ENCODE measurements at places on chromosomes 3 and 15.
A peak's percentile ranks its signal among the peaks of the same experiment; 100 is the strongest.

GRCh38 chr3:147616998-147617619, 207.9 kb downstream of the ZIC1 start:
- DNase-seq: peak; percentile 15

DNA sequence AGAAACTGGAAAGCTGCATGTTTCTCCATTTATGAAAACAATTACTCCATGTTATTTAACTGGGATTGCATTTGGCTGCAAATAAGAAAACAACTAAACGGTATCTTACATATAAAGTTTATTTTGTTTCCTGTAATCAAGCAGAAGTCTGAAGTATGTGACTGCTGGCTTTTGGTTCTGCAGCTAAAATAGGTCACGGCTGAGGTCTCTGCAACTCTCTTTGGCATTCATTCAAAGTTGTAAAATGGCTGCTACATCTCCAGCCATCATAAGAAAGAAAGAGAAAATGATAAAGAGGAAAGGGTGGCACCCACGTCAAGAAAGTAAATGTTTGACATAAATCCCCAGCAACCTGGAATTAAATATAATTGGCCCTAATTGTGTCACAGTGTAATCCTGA, 406.1 kb downstream of the TBC1D5 start:
- no peak for DNase-seq

GRCh38 chr15:89781891-89782618, 5.9 kb downstream of the MESP2 start:
- DNase-seq: no peak

GRCh38 chr3:128004661-128005060, 47.6 kb upstream of the SEC61A1 start:
- no peak for DNase-seq

- no peak for DNase-seq
Measured at GRCh38 chr3:14459787-14460186, 57.4 kb downstream of the SLC6A6 start.

DNA sequence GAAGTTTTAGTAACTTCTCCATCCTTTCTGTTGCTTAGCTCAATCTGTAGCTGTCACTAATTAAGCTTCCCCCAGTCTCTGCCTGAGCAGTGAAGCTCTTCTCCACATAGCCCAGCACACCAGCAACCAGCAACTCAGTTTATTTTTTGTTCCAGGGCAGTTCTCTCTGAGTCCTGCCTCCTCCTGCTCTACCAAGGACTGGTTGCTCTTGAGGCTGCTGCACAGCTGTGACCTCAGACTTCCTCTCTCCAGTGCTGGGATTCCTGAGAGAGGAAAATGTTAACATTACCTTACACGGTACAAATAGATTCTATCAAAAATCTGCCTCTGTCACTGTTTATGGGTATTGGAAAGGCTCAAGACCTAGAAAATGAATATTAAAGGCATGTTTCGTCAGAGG, 294.7 kb downstream of the OXSM start:
- no peak for DNase-seq

GRCh38 chr3:69588170-69588569, 151.1 kb upstream of the MITF start:
- no peak for DNase-seq

- DNase-seq: no peak
Measured at GRCh38 chr3:141093971-141094684, 43.0 kb downstream of the SPSB4 start.

DNA sequence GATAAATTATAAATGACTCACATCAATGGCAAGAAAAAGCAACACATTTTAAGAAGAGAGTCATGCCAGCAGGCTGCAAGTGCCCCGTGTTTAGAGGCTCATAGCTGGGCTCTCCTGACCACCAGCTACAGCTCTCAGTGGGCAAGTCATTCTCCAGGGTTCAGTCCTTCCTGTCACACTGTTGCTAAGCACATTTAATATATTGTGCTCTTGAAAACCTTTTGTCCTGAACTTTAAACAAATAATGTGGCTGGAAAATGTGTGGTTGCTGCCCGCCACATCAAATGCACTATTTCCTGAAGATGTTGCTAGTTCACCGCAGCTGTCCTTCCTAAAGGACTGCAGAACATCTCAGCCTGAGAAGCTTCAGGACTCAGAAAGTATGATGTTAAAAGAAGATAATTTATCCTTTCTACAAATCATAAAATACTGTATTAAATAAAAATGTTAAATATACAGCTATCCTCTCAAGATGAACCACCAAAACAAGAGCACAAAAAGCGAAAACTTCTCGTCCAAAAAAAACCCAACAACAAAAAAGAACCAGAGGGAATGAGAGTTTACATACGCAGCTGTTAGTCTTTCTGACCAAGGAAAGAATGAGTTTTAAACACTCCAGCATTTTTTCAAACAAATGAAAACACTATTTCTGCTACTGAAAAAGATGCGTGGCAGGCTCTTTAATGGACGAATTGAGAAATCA, 951 bp downstream of the TARS3 start:
- DNase-seq: no peak

DNA sequence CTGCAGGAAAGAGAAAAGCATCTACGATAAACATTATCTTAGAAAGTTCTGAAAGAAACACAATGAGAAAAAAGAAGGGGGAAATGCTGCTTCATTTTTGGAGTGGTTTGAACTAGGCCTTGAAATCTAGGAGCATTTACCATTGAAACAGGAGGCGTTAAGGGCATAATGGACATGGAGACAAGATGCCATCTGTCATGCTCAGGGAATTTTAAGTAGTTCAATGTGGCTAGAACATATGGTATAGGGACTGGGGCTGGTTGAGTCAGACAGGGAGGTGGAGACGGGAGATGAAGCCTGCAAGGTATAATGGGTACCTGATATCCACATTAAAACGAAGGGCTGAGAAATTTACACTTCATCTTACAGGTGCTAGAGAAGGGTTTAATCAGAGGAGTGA, 10.4 kb upstream of the PLAAT1 start:
- no peak for DNase-seq

DNA sequence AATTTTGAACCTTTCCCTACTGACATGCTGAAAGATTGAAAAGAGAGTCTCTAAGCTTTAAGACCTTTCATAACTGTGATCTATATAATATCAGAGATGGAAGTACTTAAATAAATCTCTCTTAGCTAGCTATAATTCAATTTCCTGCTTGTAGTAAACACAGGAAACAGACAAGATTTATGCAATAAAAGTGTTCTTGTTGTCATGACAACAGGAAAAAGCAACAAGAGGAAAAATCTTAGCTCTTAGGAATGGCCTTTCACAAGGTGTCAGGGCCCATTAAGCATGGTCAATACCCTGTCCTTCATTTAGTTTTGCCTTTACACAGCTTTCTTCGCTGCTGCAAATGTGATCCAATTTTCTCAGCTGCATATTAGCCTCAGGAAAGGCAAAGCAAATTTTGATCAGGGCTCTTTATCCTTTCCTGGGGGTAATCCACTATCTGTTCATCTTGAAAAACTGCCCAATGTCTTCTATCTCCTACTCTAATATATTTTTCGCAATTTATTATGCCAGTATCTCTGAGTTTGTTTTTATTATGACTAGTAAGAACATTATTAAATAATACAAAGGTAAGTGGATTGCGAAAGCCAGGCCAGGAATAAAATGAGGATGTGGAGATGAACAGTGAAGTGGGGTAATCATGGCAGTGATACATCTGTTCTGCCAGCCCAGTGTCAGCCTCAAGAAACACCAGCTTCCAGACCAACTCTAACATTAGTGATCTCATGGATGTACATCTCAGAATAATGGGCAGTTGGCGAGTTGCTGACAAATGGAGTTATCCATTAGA, 28.7 kb downstream of the SIDT1 start:
- DNase-seq: no peak

GRCh38 chr15:39640665-39641064, 59.8 kb downstream of the THBS1 start:
- no peak for DNase-seq

DNA sequence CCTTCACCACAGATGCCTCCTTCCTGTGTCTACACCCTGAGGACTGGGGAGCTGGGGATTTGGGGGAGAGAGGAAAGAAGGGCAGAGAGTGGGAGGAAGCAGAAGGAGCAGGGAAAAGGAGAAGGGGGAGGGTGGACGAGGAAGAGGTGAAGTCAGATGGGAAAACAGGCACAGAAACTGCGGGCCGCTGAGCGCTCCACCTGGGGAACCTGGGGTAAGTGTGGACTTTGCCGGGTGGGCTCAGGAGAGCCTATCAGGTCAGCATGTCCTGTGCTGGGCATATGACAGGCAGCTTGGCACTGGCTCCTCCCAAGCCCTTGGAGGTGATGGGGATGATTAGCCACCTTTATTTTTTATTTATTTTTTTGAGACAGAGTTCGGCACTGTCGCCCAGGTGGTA, 62.6 kb downstream of the CORO2B start:
- DNase-seq: no peak

DNA sequence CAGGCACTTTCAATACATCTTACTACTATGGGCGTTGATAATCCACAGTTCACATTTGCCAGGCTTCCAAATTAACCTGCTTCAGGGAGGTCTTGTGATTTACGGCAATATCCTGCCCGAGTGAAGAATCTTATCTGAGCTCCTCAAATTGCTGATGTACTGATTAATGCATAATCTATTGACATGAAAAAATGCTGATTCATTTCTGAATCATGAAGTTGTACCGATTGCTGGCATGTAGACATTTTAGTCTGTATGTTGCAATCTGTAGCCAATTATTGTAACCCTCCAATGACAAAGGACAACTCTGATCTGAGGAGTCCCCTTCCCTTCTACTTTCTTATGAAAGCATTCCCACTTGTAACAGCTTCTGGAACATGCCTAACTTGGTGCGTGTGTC, 97.2 kb downstream of the SEC22A start:
- DNase-seq: no peak

DNA sequence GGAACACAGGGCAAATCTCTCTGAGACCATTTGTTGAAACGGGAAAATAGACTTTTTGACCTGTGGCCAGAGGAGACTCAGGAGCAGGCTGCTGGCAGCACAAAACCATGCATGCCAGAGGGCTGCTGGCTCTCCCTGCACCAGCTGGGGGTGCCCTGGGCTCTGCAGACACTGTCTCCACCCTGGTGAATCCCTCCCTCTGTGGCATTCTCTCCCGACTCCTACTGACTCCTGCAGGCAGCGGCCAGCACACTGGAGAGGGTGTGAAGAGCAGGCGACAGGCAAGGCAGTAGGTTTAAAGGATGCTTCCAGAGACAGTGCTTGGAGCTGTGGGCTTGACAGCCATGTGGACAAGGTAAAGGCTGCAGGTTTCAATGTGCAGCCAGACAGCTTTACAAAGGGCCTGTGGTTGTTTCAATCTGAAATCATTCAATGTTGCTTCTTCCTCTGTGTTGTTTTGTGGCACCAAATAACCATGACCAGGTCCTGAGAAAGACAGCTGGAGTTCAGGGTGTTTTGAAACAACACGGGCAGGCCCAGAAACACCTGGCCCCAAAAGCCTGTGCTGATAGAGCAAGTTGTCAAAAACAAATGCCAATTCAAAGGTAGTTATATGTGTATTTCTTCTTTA, 431.0 kb upstream of the ATP10A start:
- DNase-seq: peak; percentile 16

- no peak for DNase-seq
Measured at GRCh38 chr3:110583373-110583935, 488.2 kb upstream of the NECTIN3 start.

GRCh38 chr3:117922039-117922438, 1112.6 kb downstream of the IGSF11 start:
- DNase-seq: no peak

DNA sequence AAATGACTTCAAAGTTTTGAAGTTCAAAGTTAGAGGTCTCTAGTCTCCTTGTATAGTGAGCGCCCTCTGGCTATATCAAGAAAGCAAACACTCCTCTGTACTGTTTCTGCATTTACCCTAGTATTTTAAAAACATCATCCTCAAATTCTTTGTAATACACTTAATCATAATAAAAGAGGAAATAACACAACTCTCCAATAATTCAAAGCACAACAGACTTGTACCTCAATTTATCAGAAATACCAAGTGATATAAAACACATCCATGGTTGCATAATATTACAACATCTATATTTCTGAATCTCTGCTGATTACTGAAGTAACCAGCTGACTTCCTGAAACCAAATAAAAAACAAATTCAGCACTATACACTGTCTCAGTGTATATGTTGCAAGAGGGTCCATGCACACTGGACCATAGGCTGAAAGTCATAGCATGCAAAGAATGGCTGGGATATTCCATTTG, 12.5 kb downstream of the PLOD2 start:
- DNase-seq: no peak

GRCh38 chr3:51943451-51944391, 1.6 kb downstream of the PARP3 start:
- no peak for DNase-seq

- no peak for DNase-seq
Measured at GRCh38 chr15:65796610-65797078, 4.6 kb upstream of the DENND4A start.

GRCh38 chr15:63019511-63020109, 22.9 kb upstream of the TPM1 start:
- DNase-seq: no peak

DNA sequence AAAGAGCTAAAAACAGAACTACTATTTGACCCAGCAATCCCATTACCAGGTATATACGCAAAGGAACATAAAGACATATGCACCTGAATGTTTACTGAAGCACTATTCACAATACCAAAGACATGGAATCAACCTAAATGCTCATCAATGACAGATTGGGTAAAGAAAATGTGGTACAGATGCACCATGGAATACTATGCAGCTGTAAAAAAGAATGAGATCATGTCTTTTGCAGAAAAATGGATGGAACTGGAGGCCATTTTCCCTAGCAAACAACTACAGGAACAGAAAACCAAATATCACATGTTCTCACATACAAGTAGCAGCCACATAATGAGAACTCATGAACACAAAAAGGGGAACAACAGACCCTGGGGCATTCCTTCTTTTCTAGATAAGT, 208.9 kb upstream of the LRRFIP2 start:
- DNase-seq: no peak

DNA sequence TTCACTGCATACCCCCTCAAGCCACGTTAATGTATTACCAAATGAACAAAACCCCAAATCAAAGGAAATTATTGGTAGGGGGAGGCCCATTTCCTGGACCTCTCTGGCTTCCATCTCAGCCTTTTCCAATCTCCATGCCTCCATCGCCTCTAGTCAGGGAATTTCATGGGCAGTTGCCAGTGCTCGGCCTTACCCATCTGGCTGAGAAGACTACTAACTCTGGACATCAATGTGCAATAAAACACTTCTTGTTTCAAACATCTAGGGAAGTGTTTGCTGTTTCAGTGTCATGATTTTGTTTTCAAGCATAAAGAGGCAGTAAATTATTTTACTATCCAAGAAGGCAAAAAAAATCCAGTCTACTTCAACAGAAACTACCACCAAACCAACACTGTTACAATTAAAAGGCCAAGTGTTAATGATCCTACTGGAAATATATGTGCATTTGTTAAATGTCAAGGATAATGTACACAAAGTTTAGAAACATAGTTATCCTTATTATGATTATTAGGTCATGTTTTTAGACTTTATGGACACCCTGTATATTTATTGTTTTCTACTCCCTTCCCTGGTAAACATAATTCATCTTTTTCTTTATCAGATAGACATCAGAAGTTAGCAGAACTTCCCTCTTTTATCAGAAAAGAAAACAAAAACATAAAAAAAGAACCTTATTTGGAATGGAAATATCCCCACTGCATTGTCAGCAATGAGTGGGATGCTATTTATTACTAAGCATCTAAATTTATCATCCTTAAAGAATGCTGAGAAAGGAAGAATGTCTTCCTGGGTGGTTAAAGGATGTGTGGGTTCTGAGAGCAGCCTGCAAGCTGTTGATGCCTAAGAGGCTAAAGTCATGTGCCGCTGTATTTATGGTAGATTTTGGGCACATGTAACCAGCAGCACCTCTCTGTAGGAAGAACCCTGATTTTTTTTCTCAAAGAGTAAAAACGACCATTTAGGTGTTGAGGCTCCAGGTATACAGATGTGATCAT, 15.2 kb downstream of the LDHAL6B start:
- DNase-seq: no peak

All from NCI-H510A (cell line).